CD4-positive, alpha-beta T cell treated with Interleukin-10 for 1 hour (primary cell): ENCODE measurements at places on chromosomes 4 and X.

DNA sequence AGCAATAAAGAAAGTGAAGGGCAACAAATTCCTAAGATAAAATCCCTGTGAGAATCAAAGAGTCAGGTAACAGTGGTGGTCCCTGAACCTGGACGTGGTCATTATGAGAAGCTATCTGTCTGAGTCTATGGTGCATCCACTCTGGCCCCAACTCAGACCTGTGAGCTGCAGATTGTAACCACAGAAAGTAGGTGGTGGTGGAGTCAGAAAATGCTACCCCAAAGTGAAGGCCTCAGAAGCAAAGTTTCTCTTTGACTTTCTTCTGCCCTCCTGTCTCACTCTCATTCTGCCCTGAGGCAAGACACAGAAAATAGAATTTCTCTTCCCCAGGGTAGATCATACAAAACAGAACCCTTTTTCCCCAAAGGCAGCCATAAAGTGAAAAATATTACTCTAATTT lies 84.1 kb upstream of the NEIL3 start:
- no peak for DNase-seq

- DNase-seq, result no peak
These were observed 14.8 kb downstream of the PJA1 start for GRCh38 chrX:69150281-69150960.

DNA sequence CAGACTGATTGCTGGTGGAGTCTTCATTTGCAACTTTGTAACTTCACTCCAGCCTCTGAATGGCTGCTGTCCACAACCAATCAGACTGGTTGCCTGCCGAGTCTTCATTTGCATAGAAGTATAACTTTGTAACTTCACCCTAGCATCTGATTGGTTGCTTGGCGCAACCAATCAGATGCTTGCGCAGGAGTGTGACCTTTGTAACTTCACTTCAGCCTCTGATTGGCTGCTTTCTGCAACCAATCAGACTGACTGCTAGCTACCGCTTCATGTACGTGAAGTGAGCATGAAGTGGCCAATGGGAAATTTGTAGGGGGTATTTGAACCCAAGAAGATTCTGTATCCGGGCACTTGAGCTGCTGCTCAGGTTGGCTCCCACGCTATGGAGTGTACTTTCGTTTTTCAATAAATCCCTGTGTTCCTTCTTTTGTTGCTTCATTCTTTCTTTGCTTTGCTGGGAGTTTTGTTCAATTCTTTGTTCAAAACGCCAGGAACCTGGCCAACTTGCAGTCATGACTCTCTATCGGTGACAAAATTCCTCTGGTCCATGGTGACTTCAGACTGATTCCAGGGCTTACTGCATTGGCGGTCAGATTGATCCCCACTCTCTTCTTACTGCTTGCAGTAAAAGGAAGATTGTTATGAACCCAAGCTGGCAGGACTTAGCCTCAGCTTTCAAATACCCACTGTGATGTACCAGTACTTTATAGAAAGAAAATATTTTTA lies 46.4 kb upstream of the FGG start:
- no peak for DNase-seq

DNA sequence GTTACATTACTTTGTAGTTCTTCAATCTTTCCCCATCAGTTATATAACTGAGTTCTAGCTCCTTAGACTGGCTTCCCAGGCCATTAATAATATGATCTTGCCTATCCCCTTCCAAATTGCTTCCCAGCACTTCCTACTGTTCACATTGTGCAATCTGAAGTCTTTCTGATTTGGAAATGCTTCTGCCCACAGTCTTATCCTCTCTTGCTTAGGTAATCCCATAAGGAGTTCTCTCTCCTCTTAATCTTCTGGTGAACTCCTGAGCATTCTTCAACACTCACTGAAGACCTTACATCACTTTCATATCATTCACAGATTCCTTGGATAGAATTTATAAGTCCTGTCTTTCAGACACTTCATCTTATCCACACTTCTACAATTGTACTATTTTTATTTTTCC lies 132.7 kb upstream of the TTC29 start:
- DNase-seq, result no peak

GRCh38 chr4:102399021-102399420 lies 53.7 kb upstream of the SLC39A8 start:
- DNase-seq, result no peak

DNA sequence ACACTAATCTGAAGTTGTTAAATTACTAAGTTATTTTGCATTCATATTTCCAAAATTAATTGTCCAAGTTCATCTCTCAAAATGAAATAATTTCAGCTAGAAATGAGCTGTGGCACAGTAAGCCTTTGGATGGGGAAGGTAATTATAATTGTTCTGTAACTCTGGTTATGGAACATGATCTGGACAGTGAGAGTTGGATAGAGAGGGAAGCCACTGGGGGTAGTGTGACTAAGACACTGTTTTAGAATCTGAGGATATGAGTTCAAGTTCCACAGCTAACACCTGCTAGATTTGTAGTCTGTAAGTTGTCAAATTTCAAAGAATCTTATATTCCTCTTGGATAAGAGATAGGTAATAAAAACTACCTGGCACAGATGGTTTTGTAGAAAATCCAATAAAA lies 49.5 kb downstream of the DMD start:
- no peak for DNase-seq
